ENCODE measurements at places on chromosomes 1 and 21.

- DNase-seq = peak; percentile 16
These were observed 26.9 kb upstream of the EYA3 start for GRCh38 chr1:28115267-28115666.

- DNase-seq = no peak
These were observed 33.3 kb upstream of the ZBTB40 start for GRCh38 chr1:22418312-22418711.

DNA sequence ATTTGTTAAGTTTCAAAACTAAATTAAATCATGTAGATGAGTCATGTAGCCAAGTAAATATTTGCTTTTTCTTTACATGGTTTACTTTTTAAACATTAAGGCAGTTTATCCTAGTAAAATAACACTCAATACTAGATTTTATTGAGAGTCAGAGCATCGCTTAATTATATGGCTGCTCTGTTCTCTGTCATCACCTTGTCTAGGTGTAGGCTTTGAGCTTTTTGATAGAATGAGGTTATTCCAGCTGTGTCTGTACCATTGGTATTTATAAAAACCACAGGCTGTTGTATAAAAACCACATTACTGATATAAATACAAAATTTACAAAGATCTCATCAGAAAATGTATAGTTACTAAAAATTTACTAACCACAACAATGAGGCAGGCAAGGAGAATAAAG lies 42.5 kb upstream of the GPR52 start:
- no peak for DNase-seq

DNA sequence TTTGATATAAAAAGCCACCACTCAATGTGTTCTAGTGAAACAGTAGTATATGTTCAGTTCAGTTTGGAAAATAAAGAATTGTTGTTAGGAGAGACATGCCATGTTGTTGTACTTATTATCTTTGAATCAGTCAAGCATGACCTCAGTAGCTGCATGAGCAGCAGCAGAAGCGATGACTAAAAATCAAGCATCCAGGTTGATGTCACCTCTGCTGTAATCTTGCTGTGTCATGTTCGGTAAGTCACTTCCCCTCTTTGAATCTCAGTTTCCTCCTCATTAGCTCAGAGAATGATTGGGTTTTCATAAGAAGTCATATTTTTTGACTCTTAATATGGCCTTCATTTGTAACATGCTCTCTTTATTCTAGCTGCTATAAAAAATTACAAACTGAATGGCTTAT lies 428.4 kb upstream of the B3GALT2 start:
- DNase-seq = peak; percentile 71

GRCh38 chr1:226223786-226224244 lies 351 bp downstream of the MIXL1 start:
- DNase-seq = no peak

GRCh38 chr1:241942738-241943137 lies 14.8 kb upstream of the BECN2 start:
- no peak for DNase-seq

DNA sequence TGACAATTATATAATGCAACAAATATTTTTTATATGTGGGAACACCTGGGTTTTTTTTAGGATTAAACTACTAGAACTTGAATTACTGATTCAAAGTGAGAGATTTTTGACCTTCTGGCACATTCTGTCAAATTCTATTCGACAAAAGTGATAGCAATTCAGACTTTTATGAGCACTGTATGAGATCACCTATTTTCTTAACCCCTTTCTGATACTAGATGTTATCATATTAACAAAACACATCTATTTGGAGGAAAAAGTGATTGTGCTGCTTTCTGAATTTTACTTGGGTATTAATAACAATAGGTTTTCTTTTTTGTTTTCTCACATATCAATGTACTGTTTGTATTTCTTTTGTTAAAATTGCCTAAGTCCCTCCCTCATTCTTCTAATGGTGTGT lies 174.9 kb upstream of the GREM2 start:
- DNase-seq = no peak

GRCh38 chr1:156203331-156203730 lies 9.4 kb downstream of the SLC25A44 start:
- DNase-seq = no peak

- DNase-seq = no peak
These were observed 22.2 kb downstream of the ARHGEF16 start for GRCh38 chr1:3476666-3477065.

DNA sequence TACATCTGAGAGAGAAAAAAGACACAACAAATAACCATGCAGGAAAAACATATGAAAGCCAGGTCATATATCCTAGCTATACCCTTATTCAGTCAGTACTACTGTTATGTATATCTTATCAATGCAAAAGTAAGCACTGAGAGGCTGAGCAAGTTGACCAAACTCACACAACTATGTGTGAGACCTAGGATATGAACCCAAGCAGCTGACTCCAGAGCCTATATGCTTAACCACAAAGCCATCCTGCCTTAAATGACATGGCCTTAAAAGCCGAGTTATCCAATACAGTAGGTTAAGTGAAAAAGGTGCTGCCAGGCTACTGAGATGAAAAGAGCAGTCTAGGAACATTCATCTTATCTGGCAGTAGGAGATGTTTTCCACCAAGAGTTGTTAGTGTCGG lies 151.6 kb downstream of the RERE start:
- no peak for DNase-seq

DNA sequence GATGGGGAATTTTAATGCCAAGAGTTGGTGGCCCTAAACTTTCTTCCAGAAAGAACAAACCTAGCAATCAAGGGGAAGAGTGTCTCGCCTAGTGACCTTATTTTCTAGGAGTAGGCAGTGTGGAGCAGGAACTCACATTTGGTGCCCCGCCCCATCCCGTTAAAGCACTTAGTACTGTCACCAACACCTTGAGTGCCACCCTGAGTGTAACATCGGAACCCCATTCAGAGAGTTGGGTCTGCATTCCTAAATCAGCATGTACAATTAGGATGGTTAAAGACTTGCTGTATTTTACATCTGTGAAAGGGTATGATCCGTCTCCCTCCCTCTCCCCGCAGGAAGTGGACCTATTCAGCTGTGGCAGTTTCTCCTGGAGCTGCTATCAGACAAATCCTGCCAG lies 15.5 kb downstream of the ETS2 start:
- DNase-seq = no peak

DNA sequence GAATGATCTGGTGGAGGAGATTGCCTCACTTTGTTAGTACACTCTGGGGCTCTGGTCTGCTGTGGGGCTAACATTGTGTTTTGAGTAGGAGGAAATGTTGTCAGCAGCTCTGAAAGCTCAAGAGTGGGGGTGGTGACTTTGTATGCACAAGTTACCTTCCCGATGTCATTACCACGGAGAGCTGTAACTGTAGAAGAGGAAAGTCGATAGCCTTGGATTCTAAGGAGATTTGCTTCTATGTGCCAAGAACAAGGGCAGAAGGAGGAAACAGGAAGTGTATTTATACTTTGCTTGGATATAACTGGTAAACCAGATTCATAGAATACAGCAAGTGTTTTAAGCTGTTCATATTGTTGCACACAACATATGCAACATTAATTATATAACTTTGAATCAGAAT lies 196.1 kb downstream of the AMY1C start:
- no peak for DNase-seq

DNA sequence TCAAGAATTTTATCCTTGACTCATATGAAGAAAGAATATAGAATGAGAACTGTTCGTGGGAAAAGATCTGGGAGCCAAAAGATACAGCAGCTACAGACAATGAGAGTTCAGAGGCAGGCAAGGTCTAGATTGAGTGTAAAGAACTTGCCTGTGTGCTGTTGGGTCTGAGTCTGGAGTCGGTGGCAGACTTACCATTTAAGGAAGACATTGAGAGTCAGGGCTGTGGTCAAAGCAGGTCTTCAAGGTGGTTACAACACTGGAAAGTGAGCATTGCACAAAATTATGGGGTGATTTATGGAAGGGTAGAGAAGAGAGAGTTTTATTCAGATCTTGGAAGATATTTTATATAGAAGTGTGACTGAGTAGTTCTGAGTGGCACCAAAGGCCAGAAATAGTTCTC lies 80.6 kb downstream of the TBX19 start:
- DNase-seq = no peak

DNA sequence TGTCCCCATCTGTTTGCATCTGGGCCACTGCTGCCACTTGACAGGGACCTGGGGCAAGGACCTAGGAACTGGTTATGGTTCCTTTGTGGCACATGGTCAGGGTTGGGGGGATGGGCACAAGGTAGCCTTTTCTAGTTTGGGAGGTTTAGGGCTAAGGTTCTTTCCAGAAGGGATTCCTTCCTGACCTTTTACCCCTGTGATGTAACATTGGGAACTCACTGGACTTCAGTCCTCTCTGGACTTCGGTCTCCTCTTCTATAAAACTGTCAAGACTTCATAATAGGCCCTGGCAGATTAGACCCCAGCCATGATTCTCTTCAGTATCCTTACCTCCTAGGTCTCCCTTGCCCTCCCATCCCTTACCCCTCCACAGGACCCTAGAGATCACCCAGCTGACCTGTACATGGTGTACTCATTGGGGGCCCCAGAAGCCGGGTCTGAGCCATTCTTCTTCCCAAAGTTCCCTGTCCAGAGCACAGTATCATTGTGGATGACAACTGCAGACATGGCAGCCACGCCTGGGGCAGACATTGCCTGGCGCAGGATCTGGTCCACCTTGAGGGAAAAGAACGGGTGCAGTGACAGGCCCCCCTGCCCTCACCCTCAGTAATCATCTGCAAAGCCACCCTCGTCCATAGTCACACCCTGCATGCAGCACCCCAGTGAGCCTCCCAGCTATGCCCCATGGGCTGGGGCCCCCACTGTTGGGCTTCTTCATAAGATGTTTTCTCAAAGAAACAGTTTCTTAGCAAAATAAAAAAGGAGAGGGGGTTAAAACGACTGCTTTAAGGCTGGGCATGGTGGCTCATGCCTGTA lies 12.9 kb downstream of the LACTBL1 start:
- DNase-seq = no peak

DNA sequence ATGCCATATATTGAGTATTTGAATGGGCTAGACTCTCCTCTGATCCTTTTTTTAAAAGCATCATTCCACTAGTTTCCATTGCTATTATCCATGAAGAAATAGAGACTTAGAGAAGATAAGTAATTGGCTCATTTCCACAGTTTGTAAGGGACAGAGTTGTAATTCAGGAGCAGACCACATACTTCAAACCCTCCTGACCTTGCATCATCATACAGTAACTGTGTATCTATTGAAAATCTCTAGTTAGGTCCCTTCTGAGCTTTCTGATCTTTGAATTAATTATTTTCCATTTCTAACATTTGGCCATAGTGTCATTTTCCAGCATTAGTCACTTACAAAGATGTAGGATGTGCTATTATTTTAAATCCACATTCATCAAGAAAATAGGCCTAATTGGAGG lies 386.5 kb upstream of the ST6GALNAC5 start:
- no peak for DNase-seq

- no peak for DNase-seq
These were observed 48.7 kb upstream of the LBR start for GRCh38 chr1:225476538-225476988.

GRCh38 chr1:30810416-30811080 lies 53.0 kb upstream of the LAPTM5 start:
- no peak for DNase-seq

DNA sequence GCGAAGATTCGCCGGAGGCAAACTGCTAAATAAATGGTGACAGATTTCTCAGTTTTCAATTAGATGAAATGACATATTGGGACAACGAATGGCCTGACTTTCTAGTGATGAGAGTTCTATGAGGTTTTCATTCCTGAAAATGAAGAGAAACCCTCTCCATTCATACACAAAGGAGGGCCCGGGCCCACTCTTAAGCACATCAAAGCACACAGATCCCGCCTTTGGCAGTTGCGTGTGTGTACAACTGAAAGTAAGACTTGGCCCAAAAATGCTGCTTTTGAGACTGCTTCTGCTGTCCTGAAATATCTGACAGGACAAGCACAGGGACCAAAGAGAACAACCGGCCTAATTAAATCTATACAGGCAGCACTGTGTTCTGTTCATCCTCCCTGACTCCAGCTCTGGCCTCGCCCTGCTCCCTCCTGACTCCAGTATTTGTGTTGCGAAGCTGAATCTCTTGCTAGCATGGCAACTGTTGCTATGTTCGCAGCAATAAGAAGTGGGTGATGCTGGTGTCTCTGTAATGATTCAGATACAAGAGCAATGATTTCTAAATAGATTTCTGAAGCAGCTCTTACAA lies 7.4 kb downstream of the LRRC53 start:
- peak; percentile 8 for DNase-seq

DNA sequence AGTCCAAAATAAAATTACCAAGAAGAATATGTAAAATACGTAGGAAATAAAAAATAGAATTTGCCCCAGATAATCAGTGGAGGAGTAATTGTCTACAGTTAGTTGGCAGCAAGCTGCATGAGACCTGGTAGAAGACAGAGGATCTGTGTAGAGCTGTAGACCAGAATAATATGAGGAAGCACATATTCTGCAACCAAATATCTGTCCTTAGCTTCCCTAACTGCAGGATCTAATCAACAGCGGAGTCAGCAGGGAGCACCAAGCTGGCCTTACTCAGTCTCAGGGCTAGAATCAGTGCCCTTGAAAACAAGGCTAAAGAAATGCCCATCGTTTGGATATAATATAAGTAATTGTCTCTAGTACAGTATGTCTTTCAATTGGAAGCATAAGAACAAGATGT lies 6.1 kb upstream of the GCSAML start:
- DNase-seq = no peak

GRCh38 chr1:207034208-207034607 lies 1.7 kb upstream of the C1orf116 start:
- DNase-seq = peak; percentile 50

- DNase-seq = no peak
These were observed 2.0 kb downstream of the RPRD2 start for GRCh38 chr1:150365941-150366340.

DNA sequence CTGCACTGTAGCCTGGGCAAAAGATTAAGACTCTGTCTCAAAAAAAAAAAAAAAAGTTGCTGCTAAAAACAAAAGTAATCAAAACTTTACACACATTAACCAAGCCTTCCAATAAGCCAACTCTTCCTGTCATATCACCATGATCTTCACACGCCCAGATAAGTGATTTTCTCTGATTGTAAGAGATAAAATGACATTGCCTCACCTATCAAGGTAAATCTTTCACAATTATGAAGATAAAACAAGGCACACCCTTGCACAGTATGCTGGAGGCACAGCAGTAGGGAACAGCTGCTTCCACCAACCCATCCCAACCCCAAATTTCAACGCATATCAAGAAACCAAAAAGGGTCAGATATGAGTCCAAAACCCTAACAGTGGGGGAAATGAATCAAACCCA lies 8.8 kb upstream of the TIAM1 start:
- DNase-seq = no peak

DNA sequence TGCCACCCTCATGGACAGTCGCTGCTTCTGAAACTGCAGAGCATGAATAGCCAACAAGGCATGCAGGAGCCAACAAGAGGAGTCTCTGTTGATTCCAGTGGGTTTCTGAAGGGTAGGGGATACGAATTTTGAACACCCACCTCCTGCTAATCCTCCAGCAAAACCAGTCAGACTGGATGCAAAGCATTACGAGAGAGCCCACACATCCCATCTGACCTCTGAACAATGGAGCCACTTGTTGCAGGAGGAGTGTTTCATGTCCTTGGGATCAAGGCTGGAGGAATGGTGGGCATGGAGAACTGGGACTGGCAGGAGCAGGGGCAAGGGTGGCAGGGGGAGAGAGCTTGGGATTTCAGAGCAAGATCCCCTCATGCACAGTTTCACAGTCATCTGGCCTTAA lies 1.6 kb downstream of the VTCN1 start:
- no peak for DNase-seq

GRCh38 chr1:181086926-181087325 lies 1.6 kb upstream of the IER5 start:
- peak; percentile 69 for DNase-seq

All from HT1080 (cell line).